ENCODE measurements at places on chromosomes 7 and 10.

- peak; percentile 34 for DNase-seq
Observed at GRCh38 chr7:421136-421991, 98.3 kb downstream of the PDGFA start.

GRCh38 chr10:23157239-23157681, 34.9 kb upstream of the PTF1A start:
- no peak for DNase-seq

GRCh38 chr7:66308411-66308810, 103.3 kb downstream of the TPST1 start:
- DNase-seq = no peak

- no peak for DNase-seq
Observed at GRCh38 chr7:154744861-154745258, 258.1 kb downstream of the PAXIP1 start.

DNA sequence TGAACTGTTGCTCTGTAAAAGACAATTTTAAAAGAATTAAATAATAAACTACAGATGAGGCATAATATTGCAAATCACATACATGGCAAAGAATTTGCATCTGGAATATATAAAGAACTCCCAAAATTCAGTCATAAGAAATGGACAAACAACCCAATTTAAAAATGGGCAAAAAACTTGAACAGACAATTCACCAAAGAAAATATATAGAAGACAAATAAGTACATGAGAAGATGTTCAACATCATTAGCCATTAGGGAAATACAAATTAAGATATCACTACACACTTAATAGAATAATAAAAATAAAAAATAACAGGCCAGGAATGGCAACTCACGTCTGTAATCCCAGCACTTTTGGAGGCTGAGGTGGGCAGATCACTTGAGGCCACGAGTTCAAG, 22.0 kb upstream of the TNPO3 start:
- DNase-seq = no peak

DNA sequence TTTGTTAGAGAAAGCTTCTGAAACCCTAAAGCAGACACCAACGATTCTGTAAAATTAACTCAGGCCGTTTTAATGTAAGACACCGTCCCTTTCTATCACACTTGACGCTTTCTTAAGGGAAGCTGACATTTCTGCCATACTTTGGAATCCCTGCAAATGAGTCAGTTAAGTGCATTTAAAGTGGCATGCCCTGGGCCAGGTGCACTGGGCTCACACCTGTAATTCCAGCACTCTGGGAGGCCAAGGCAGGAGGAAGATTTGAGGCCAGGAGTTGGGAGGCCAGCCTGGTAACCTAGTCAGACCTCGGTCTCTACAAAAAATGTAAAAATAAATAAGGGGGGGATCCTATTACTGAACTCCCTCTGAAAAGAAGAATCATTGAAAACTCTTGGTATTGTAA, 4.4 kb downstream of the UBE2H start:
- DNase-seq = no peak

DNA sequence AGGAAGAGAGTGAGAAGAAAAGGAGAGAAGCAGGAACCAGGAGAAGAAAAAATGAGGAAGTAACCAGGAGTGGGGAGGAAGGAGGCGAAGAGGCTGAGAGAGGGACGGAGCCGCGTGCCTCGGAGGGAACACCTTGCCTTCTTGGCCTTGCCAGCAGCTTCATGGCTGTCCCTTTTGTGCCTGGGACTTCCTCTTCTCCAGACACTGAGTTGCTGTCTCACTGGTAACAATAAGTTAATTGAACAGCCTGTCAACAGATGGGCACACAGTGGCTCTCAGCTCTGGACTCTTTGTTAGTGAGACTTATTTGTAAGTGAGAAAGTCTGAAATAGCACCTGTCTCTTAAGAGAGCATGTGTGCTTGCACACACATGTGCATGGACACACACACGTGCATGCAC, 83.2 kb downstream of the GATA3 start:
- peak; percentile 15 for DNase-seq

DNA sequence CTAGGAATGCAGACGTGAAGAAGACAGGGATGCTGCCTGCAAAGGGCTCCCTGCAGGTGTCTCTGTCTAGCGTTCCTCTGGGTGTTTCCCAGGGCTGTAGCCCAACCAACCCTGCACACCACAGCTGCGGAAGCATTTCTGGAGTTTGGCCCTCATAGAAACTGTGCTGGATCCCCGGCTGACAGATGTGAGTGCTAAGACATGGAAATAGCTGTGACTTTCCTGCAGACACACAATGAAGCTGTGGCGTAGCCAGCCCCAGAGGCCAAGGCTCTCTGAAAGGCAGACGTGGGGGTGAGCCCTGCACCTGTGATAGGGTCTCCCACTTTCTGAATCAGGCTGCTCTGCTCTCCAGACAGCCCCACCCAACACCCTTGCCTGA, 44.8 kb downstream of the ADCYAP1R1 start:
- no peak for DNase-seq

- DNase-seq = no peak
Observed at GRCh38 chr10:127456122-127456521, 93.0 kb upstream of the NPS start.

DNA sequence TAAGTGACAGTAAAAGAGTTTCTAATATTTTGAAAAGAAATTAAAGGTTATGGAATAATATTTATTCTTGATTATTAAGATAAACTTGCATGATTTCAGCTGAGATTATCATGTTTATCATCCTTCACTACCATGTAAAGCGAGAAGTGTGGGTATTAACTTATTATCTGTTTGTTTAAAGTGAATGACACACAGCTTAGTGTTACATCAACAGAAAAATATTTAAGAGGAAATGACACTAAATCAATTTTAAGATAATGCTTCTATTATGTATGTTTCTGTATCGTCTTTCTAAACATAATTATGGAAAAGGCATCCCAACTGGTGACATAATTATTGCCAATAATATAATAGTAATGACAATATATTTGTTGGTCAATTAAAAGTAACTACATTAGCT, 213.1 kb downstream of the PCDH15 start:
- no peak for DNase-seq

GRCh38 chr7:86328801-86329433, 314.8 kb upstream of the GRM3 start:
- DNase-seq = no peak

GRCh38 chr10:77548157-77548556, 89.5 kb downstream of the KCNMA1 start:
- DNase-seq = no peak

GRCh38 chr7:38147005-38147404, 31.0 kb upstream of the STARD3NL start:
- no peak for DNase-seq

- no peak for DNase-seq
Observed at GRCh38 chr10:11909618-11910017, 86.5 kb downstream of the PROSER2 start.

GRCh38 chr7:113371416-113372043, 253.2 kb upstream of the SMIM30 start:
- DNase-seq = no peak

DNA sequence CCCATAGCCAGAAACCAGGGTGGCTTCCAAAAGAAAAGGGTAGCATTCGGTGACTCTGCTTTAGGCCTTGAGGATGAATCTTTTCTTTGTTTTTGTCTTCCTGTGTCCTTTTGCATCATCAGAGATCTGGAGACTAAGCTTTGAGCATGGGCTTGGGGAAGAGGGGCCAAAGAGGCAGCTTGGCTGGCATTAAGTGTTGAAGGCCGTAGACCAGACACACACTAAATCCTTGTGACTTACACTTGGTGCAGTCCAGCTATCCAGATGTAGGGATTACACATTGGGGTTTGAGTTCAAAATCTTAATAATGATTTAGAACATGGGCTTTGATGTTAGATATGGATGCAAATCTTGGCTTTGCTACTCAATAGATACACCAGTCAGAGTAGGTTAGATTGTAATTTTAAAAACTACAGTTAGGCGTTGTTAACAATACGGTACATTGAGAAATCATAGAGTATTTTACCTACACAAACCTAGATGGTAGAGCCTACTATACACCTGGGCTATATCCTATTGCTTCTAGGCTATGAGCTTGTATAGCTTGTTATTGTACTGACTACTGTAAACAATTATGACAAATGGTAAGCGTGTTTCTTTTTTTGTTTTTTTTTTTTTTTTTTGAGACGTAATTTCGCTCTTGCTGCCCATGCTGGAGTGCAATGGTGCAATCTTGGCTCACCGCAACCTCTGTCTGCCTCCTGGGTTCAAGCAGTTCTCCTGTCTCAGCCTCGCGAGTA, 3.5 kb downstream of the SEPTIN7 start:
- no peak for DNase-seq

- DNase-seq = peak; percentile 8
Observed at GRCh38 chr10:70084189-70084588, 31.5 kb downstream of the MACROH2A2 start.

- no peak for DNase-seq
Observed at GRCh38 chr10:44369854-44370253, 15.0 kb downstream of the CXCL12 start.

DNA sequence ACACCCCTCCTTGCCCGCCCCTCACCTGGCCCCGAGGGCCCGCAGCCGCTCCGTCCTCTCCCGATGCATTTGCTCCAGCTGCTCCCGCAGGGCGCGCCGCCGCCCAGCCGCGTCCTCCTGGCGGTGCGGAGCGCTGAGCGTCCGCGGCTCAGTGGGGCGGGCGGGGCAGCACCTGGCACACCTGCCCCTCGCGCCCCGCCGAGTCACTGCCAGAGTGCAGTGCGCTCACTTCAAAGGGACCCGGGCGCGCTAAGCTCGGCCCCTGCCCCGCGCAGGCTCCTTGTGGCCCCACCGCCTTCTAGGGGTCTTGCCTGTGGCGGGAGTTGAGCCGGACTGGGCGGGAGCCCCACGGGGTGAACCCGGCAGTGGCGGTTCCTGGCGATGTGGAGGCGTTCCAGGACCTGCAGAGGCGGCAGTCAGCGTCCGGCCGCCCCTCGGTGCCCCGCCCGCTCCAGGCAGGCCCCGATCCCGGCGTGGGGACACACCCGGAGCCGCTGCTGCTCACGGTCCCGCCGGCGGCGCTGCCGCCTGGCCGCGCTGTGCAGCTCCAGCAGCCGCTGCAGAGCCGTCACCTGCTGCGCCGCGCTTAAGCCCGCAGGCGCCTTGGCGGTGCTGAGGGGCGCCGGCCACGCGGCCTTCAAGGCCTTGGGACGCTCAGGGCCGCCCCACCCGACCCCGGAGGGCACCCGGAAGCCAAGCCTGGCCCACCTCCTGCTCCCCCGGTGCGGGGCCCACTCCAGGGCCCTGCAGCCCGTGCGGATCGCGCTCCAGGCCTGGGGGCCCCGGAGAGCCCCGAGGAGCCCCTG, 6.7 kb downstream of the ATP6V1F start:
- DNase-seq = peak; percentile 86

DNA sequence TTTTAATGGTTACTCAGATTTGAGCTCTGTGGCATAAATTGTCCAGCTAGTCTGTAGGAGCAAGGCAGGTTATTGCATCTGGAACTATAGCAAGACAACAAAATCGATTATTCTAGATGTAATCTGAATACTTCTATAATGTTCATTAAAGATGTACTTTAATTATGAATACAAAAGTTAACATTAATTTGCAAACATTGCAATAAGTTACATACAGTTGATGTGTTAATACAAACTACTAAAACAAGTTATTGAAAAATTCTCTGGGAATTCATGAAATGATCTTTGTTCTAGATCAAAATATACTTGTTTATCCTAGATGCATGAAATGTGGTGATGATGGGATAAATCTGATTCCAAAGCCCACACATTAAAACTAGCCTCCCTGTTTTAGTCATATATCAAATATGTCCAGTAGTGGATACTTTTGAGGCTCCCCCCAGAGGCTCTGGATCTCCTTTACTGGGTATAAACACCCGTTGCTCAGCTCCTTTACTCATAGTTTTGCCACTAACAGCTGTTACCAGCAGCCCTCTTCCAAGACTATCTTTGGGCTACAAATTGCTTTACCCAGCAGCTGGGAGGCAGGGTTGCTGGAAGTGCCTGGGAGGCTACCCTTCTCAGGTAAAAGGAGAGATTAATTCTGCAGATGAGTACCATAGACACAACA, 78.1 kb downstream of the ARL4A start:
- no peak for DNase-seq

GRCh38 chr7:146639291-146639690, 522.7 kb downstream of the CNTNAP2 start:
- no peak for DNase-seq

DNA sequence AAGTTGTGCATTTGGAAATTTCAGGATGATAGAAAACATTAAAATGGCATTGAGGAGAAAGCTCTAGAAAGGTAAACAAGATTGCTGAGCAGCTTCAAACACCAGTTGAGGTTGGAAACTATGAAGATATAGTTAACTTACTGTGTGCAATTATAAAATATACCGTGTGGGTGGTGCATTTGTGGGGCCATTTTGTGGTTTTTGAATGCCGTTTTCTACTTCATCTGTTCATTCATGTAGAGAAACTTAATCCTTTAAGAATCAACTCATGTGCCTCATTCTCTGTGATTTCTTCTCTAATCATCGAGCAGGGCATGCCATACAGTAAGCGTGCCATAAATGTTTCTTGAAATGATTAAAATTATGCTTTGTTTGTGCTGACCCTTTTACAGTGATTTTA, 232.8 kb upstream of the TEX47 start:
- DNase-seq = no peak

DNA sequence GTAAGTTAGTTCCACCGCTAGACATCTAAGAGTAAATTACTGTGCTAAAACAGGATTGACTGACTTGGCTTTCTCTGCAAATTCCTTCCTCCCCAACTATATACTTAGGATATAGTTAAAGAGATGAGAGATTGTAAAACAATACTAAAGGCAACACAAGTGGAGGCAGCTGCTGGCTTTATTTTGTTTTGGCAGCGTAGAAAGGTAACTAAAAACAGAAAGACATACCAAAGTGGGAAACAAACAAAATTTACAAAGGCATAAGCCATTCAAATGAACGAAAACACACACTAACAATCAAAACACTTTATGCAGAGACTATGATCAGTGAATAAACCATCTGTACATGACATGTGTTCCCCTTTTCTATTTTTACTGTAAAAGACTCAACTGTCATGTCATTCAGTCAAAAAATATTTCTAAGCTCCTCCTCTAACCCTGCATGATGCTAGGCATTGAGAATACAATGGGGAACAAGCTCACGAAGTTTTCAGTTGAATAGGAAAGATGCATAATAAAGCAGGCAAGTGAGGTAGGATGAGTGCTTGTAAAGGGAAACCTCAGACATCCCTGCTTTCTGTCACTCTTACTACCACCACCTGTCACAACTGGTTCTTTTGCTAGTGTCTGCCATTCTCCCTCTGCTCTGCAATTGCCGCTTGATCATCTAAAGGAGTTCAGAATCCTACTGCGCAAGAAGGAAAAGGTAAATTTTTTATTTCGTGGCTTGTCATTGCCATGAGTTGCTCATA, 64.2 kb upstream of the COL1A2 start:
- no peak for DNase-seq

DNA sequence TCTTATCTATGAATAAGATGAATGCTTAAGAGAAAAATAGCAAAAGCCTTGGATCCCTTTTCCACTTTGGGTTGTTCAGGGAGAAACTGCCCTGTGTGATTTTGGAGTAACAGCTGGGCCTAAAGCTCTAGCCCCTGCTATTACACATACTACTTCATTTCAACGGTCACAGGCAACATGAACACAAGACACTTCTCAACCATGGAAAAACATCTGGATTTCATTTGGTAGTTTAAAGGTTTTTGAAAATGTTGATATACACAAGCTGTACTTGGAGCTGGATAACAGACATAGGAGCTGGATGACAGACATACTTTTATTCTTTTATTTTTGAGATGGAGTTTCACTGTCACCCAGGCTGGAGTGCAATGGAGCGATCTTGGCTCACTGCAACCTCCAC, 2.7 kb upstream of the CHUK start:
- no peak for DNase-seq

All from RPMI8226 (cell line).